Activated T-cell treated with anti-CD3 and anti-CD28 coated beads, Interleukin-2, amount 50 U/mL, for 48 hours (primary cell): ENCODE measurements at places on chromosomes 16 and 17.

- peak; percentile 70 for DNase-seq
Measured at GRCh38 chr16:19502395-19503131, 19.3 kb downstream of the GDE1 start.

DNA sequence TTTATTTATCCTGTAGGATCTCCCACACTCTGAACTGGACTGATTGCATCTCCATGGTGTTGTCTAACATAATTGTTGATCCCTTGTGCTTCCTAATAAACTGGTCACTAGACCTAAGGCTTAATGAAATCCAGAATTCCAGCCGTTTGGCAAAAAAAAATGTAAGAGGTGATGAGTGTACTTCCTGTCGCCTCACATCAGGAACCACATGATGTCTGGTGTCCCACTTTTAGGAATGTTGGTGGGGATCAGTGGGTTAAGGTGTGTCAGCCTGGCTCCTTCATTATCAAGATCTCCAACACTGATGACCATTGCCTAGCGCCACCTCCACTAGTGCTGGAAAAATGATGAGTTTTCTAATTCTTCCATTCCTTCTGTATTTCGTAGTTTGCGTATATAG is 18.6 kb upstream of the LONP2 start:
- no peak for DNase-seq

- DNase-seq: no peak
Measured at GRCh38 chr17:17377071-17377967, 74.1 kb downstream of the NT5M start.

DNA sequence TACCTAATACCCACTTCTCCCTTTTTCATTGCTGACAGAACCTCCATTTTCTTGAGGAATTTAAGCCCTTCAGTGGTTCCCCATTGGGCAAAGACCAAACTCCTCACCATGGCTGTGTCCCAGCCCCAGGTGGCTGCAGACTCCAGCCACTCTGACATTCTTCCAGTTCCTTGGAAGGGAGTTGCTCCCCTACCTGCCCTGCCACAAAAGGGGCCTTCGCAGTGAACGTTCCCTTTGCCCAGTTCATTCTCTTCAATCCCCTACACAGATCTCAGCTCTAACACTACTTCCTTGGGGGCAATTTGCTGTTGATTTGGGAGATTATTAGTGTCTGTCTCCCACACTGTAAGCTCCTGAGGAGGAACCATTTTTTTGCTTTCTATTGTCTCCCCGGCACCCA is 3.2 kb upstream of the AKTIP start:
- no peak for DNase-seq

DNA sequence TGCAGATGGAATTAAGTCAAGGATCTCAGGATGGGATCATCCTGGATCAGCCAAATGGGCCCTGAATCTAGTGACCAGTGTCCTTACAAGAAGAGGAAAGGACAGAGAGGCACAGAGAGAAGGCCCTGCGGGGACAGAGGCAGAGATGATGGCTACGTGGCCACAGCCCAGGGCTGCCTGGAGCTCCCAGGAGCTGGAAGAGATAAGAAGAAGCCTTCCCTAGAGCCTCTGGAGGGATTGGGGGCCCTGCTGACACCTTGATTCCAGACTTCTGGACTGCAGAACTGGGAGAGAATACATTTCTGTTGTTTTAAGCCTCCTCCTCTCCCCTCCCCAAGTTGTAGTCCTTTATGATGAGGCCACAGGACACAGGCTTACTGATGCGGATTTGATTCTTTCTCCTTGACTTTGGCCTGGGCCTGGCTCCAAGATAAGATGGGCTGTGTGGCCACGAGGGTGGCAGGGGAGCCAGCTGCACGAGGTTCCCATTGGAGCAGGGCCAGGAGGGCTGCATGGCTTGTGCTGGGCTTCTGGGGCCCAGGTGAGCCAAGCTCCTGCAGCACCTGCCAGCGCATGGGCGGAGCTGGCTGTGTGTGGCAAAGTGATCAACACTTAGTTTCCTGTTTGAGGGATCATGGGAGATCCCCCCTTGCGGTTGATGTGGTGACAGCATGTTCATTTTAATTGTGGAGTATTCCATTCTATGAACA is 146.1 kb downstream of the IRF8 start:
- peak; percentile 31 for DNase-seq

DNA sequence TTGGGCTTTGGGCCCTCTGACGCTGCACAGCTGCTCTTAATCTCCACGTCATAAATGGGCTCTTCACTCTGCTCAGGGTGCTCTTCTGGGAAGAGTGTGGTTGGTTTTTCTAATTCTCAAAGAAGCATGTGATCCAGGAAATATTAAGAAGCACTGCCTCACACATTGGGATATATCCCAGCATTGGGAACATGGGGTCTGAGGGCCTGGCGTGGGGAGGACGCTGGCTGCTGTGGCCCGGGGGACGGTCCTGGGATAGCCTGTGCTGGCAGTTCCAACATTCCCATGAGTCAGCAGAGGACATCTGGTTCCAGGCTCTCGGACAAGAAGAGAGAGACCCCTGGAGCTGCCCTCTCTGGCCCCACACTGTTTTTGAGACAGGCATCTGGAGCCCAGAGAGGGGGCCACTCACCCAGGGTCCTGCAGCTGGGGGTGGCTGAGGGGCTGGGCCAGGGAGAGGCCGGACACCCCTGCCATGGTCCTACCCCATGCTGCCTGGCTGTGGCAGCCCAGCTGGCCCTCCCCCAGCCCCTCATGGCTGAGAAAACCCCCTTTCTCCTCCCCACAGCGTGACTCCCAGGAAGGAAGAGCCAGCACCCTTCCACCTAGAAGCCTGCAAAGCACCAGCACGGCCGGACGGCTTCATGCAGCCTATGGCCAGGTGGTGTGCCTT is 58.8 kb downstream of the NT5M start:
- DNase-seq: no peak

- DNase-seq: no peak
Measured at GRCh38 chr17:19544366-19544765, 10.7 kb downstream of the SLC47A1 start.

DNA sequence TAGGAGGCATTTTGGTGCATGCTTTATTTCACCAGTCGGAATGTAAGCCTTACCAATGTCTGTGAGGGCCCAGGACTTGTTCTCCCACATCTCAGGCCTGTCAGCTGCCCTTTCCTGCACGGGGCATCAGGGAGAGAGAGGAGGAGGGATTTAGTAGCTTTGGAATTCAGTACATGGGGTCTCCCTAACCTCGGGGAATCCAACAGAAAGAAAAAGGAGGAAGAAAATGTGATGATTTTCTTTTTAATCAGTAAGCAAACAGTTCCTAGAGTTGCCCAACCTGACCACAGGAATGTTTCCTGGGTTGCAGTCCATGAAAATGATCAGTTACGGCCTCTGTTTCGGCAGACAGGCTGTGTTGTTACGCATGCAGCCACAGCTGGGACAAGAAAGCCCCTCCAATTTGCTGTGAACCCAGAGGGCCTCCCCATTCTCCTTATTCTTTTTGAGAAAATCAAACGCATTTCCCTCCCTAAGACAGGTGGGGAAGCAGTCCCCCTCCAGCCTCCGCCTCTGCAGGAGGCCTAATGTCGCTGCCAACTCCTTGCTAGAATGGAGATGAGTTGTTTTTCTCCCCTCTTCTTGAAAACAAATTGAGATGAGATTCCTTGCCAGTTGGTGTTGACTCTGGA is 53.1 kb upstream of the TANGO6 start:
- no peak for DNase-seq

- DNase-seq: peak; percentile 43
Measured at GRCh38 chr16:1613728-1614455, 1.7 kb downstream of the CRAMP1 start.

- no peak for DNase-seq
Measured at GRCh38 chr16:75818491-75818890, 92.2 kb upstream of the CPHXL start.

GRCh38 chr17:27233776-27234175 is 60.1 kb upstream of the WSB1 start:
- DNase-seq: no peak

GRCh38 chr16:10665166-10665565 is 29.6 kb downstream of the TEKT5 start:
- no peak for DNase-seq

GRCh38 chr17:32102172-32102571 is 40.1 kb upstream of the RHOT1 start:
- DNase-seq: peak; percentile 9

GRCh38 chr16:67198238-67198734 is 645 bp upstream of the ELMO3 start:
- peak; percentile 57 for DNase-seq

- peak; percentile 21 for DNase-seq
Measured at GRCh38 chr16:25707982-25708583, 16.3 kb downstream of the HS3ST4 start.

DNA sequence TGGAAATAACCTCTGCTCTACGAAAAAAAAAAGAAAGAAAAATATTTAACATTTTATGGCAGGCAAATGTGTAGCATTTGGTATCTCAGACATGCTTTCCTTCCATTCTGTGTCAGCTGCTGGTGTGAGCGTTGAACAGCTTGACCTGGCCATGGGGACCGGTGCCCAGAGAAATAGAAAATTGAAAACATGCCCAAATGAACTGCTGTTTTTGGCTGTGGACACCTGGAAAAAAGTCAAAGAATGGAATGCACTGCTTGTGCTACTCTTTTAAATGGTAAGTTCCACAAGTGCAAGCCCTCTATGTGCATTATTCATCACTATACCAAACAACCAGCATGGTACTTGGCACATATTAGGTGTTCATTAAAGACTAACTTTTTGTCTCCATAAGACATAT is 127.2 kb downstream of the CDH8 start:
- DNase-seq: no peak

DNA sequence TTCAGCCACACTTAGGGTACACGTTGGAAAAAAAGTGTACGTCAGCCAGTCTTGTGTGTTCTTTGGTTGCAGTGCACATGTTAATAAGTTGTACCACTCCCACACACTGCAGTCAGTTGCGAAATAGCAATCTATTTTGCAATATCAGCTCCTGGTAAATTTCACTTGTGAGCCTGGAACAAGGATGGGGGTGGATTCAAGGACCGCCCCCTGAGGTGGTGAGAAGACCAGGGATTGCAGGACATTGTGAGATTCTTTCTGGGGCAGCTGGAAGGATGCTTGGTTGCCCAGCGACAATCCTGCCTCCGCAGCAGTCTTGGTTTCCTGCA is 78.6 kb upstream of the ZFHX3 start:
- no peak for DNase-seq

GRCh38 chr16:9378876-9379275 is 287.4 kb downstream of the HAPSTR1 start:
- DNase-seq: no peak

DNA sequence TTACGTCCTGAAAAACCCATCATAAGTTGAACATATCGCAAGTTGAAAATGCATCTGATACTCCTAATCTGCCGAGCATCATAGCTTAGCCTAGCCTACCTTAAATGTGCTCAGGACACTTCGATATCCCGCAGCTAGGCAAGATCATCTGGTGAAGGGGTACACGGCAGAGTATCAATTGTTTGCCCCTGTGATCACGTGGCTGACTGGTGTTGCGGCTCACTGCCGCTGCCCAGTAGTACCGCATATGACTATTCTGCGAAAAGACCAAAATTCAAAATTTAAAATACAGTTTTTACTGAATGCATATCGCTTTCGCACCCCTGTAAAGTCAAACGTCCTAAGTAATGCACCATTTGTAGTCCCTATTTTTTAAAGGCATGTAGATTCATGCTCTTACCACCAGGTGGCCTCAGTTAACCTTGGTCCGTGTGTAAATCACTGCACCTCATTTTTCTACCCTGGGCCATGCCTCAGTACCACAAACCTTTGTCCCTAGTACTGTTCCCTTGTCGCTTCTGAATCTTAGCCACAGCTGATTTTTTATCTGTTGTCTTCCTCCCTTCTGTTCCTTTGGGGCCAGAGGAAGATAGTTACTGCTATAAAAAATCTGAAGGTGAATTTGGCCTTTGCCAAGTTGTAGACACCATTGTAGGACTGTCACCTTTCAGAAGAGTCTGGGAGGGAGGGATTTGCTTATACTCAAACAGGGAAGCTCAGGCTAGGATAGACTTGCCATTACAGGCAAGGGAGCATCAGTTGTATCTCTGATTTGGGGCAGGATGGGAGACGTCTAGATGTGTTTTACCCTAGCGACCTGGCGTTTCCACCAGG is 34.4 kb downstream of the WWP2 start:
- peak; percentile 32 for DNase-seq

DNA sequence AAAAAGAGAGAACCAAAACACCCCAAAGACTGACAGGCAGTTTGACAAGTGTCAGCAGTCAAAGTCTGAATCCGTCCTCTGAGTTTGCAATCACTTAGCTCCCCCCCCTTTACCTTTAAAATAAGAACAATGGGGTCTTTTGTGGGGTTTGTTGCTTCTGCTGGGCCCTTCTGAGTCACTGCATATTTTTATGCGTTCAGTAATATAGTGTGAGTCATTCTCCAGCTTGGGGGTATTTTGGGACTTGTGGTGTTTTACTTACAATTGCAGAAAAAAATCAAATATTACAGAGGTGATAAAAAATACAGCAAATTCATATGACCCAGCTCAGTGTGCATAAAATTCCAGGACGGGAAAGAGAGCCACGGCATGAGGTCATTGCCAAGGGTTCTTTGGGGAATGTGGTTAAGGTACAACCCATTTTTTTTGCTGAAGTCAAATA is 120.1 kb downstream of the CYLD start:
- no peak for DNase-seq

DNA sequence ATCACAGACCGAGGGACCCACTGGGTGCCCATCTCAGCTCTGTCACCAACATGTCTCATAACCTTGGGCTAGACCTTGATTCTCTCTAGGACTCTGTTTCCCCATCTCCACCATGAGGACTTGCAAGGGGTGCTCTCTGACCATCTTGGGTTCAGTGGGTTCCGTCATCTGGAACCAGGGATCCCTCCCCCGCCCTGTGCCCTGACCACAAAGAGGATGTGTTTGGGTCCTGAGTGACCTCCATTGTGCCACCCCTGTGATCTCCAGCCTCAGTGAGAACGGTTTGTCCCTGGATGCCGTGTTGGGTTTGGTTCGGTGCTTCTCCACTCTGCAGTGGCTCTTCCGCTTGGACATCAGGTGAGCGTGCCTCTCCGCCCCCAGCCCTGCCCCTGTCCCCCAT is 49.1 kb upstream of the CPNE2 start:
- no peak for DNase-seq

GRCh38 chr17:57987581-57988300 is at the start of gene VEZF1:
Gene VEZF1 (minus strand): TSS chr17:57988254. CDS start chr17:57988111, 143 bp downstream.
- DNase-seq: peak; percentile 84

GRCh38 chr17:11561702-11562101 is 36.6 kb upstream of the DNAH9 start:
- DNase-seq: no peak

DNA sequence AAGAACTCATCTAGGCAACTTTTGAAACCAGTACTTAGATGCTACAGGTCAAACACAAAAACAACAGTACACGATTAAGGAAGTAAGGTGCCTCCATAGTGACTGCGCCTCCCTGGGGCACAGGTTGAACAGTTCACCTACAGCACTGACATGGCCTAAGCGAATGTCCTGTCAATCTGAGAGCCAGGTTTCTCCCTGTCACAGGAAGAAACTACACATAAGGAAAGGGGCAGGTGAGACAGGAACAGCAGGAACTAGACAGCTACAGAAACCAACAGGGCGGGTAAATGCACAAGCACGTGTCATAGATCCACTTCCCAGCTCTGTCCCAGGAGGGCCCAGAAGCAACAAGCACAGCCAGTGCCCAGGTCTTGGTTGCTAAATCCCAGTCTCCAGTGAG is 8.0 kb upstream of the ARHGDIA start:
- no peak for DNase-seq

GRCh38 chr17:81371910-81372760 is 23.1 kb upstream of the BAHCC1 start:
- DNase-seq: no peak
